ENCODE measurements at places on chromosomes 1 and 21.

GRCh38 chr1:206589206-206589605 lies 23.1 kb downstream of the EIF2D start:
- DNase-seq: no peak

- no peak for DNase-seq
Observed at GRCh38 chr1:17732475-17732874, 22.7 kb upstream of the ACTL8 start.

DNA sequence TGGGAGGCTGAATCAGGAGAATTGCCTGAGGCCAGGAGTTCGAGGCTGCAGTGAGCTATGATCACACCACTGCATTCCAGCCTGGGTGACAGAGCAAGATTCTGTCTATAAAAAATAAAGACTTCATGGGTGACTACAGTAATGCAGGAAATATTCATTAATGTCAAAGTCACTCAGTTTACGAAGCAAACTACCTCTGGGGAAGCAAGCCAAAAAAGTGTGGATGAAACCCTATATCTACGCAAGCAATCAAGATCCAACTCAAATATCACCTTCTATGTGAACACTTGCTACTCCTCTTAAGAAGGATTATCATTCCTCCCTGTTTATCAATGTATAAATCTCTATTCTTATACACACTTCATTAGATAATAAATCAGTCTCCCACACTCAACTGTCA lies 434.8 kb downstream of the SETD4 start:
- DNase-seq: no peak

GRCh38 chr1:246086191-246086590 lies 420.9 kb downstream of the SMYD3 start:
- DNase-seq: no peak

GRCh38 chr1:178291166-178291565 lies 197.3 kb downstream of the RASAL2 start:
- no peak for DNase-seq

GRCh38 chr1:50570066-50570468 lies 146.8 kb upstream of the DMRTA2 start:
- no peak for DNase-seq

GRCh38 chr1:29502225-29502910 lies 266.0 kb downstream of the PTPRU start:
- no peak for DNase-seq

GRCh38 chr1:116546354-116546977 lies 24.4 kb downstream of the CD58 start:
- DNase-seq: no peak

DNA sequence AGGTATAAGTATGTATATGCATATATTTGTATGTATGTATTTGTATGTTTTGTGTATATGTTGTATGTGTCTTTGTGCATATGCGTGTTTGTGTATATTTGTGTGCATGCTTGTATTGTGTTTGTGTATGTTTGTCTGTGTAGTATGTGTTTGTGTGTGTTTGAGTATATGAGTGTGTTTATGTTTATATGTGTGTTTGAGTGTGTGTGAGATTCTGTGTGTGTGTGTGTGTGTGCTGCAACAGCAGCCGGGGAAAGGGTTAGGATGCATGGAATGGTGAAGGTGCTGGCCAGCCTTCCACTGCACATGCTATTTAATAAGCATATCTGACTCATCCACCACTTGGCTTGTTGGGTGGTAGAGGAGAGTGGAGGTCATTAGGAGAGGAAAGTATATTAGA lies 46.6 kb upstream of the RAB4A start:
- DNase-seq: no peak

DNA sequence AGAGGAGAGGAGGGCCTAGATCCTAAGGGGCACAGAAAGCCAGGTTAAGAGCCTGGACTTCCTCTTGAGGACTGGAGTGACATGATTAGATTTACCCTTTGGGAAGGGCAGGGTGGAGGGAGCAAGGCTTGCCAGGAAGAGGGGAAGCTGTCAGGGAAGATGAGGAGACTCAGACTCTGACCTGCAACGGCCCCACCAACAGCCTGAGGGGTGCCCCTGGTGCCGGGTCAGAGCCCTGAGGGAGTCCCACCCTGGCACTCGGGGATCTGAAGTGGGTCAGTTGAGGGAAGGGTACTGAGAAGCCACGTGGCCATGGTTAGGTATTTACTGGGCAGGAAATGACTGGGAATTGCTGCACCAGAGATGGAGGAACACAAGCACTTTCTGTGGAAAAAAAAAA lies 9.8 kb downstream of the ECE1 start:
- no peak for DNase-seq

DNA sequence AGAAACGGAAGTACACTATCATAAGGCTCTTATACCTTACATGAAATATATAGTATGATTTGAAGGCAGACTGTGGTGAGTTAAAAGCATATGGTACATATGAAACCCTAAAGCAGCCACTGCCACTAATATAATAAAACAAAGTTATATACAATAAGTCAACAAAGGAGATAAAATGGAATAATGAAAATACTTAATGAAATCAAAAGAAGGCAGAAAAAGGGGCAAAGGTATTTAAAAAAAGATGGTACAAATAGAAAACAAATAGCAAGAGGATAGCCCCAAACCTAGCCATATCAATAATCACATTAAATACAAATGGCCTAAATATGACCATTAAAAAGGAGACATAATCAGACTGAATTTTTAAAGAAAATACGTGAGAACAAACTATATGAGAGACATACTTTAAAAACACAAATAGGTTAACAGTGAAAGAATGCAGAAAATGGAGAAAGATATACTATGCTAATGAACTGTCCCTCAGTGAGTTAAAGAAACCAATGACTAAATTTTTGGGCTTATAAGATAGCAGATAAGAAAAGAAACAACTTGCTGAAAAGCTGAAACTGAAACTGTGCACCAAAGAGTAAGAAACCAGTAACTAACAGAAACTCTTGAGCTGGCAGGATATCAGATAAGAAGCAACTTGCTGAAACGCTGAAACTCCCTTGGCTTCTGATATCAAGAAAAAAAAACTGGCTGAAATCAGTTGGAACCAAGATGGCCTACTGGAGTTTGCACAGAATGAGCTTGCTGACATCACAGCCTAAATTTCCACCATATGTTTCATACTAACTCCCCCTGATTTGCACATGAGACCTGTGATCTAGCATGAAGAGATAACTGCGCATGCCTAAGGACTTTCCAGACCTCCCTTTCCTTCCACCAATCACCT lies 44.3 kb upstream of the IL10 start:
- DNase-seq: no peak

GRCh38 chr1:54290506-54291184 lies 90.7 kb downstream of the MRPL37 start:
- no peak for DNase-seq

DNA sequence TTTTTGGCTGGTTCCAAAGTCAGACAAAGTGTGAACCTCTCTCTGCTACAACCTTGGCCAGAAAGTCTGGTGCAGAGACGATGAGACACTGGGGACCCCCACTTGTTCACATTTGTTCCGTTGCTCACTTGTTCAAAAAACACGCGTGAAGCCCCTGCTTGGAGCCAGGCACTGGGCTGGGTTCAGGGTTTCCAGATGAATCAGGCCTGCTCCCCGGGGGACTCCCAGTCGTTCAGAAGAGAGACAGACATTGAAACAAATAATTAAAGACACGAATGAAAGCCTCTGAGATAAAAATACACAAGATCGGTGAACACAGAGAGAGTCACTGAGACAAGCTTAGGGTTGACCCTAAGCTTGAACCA lies 101.5 kb upstream of the RUNX3 start:
- no peak for DNase-seq

DNA sequence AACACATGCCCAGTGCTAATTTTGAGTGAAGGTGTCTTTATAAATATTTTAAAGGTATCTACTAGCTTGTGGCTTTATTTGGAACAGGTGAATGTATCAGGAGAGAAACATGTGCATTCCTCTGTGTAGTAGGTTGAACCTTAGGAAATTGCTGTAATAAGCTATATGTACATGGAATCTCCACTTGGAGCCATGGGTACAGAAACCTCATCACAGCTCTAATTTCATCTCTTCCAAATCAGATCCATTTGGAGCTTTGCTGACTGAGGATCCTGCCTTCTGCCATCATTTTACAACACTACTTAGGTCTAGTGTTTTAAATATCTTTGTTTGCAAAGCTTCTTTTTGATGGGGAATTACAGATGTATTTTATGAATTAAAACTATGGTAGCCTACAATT lies 2.1 kb downstream of the KCNK2 start:
- DNase-seq: no peak

- DNase-seq: no peak
Observed at GRCh38 chr1:80170811-80171485, 1164.4 kb upstream of the ADGRL4 start.

DNA sequence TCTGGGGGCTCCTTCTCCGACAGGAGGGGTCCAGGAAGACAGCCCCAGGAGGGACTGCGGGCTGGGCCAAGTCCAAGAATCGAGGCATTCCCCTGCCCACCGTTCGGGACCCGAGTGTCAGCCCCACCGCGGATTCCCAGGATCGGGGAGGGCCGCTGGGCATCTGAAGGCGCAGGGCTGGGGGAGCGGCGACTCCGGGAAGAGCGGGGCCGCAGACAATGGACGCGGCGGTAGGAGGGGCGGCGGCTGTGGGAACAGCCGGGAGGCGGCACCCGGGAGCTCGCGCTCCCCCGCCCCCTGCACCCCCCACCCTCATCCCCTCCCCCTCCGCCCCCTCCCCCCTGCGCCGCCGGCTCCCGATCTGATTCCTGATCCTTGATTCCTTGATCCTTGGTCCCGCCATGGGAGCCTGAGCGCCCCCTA lies at the start of gene VANGL2:
Gene VANGL2 (plus strand): TSS at position 342 of the 423 bp plus-strand sequence. CDS start 15,274 bp downstream, outside the sequence.
- no peak for DNase-seq

DNA sequence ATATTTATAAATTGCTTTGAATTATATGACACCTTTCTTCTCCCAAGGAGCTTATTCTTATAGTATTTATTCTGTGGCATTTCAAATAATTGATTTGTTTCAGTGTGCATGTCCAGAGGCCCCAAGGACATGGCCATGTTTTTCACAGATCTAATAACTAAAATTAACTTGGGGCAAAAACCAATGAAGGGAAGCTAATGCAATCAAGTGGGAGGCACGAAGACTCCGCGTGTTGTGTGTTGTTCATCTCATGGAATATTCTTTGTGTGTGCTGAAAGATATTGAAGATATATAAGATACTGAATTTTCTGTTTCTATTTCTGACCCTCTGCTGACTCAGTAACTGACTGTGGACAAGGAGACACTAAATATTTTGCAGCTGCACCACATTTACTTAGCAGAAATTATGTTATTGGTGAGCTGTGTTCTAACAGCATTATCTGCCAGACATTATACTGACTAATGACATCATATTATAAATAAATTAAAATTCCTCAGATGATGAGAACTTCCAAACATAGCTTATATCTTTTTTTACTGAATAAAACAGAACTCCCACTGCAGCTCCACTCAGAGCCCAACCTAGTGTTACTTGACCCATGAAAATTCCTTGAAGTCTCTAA lies 519.3 kb upstream of the CXADR start:
- DNase-seq: no peak

DNA sequence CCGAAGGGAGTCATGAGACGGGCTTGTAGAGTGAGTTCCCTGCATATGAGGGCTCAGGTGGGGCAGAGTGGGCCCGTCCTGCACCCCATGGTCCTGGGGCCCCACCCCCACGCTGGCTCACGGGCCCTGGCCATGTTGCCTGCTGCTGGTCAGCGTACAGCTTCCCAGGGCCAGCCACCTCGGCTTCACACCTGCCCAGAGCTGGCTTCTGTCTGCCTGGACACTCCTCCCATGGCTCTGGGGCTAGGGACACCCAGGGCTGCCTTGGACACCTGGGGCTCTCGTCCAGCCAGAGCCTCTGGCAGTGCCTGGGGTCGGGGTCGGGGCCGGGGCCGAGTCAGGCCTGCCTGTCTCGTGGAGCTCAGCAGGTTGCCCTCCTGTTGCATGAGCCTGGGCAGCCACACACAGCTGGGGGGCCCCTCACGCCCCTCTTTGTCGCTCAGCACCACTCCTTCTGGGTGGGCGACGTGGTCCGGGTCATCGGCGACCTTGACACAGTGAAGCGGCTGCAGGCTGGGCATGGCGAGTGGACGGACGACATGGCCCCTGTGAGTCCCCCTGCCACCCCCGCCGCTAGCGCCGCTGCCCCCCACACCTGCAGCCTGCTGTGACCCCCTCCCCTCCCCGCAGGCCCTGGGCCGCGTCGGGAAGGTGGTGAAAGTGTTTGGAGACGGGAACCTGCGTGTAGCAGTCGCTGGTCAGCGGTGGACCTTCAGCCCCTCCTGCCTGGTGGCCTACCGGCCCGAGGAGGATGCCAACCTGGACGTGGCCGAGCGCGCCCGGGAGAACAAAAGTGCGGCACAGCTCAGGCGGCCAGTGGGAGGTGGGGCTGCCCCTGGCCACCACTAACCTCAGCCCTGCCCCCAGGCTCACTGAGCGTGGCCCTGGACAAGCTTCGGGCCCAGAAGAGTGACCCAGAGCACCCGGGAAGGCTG lies 5.5 kb upstream of the MMP23B start:
- DNase-seq: no peak

- DNase-seq: no peak
Observed at GRCh38 chr1:197798492-197798891, 23.2 kb upstream of the DENND1B start.

DNA sequence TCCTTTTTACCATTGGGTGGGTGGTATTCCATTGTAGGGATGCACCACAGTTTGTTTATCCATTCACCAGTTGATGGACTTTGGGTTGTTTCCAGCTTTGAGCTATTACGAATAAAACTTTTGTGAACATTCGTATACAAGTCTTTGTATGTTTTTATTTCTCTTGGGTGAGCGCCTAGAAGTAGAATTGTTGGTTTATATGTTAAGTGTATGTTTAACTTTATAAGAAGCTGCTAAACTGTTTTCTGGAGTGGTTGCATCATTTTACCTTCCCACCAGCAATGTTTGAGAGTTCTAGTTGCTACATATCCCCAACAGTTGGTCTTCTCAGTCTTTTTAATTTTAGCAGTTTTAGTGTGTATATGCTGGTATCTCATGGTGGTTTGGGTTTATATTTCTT lies 132.5 kb downstream of the PEX14 start:
- no peak for DNase-seq

DNA sequence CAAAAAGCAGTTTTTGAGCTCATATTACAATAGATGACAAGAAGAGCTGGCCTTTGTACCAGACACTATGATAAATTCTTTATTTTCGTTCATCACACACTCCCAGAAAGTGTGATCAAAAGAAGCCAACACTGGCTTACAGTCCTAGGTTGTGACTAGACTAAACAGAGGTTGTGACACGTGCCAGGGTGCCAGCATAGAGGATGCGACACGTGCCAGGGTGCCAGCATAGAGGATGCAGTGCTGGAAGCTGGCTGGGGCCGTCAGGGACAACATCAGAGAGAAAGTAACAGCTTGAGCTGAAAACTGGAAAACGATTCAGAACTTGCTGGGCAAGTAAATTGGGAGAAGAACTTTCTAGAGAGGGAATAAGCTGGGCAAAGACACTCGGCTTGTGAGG lies 2.2 kb downstream of the MTARC1 start:
- no peak for DNase-seq

- DNase-seq: no peak
Observed at GRCh38 chr1:1430114-1430982, 5.1 kb upstream of the VWA1 start.
